ENCODE measurements at places on chromosomes 16 and 17.

GRCh38 chr16:80938004-80938878, 68.4 kb downstream of the CMC2 start:
- DNase-seq, result no peak

DNA sequence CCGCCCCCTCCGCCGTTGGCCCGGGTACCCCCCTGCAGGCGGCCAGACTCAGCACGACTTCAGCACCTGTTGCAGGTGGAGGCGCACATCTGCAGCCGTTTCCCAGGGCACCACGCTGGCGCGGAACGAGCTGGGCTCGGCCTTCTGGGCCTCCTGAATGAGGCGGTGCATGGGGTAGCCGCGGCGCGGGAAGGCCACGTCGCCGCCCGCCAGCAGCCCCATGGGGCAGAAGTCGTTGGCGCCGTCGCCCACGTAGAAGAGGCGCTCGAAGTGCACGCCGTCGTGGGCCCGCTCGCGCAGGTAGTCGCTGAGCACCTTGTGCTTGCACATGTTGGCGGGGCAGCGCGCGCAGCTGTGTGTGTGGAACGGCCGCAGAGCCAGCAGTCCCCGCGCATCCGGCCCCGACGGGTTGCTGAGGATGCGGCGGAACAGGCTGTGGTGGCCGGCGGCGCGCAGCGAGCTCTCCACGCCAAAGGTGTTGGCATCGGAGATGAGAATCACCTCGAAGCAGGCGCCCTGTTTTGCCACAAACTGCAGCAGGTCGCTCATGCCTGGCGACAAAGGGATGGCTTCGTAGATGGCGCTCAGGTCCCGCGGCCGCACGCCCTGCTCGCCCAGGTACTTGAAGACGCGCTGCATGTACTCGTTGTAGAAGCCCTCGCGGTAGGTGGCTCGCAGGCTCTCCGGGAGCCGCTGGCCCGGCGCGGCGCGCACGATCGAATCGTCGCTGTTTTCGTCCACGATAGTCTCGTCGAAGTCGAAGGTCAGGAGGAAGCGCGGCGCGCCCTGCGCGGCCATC, 6.2 kb downstream of the PHOSPHO1 start:
- DNase-seq, result peak; percentile 54

- DNase-seq, result peak; percentile 45
These were observed 832 bp downstream of the CARHSP1 start for GRCh38 chr16:8867932-8868415.

DNA sequence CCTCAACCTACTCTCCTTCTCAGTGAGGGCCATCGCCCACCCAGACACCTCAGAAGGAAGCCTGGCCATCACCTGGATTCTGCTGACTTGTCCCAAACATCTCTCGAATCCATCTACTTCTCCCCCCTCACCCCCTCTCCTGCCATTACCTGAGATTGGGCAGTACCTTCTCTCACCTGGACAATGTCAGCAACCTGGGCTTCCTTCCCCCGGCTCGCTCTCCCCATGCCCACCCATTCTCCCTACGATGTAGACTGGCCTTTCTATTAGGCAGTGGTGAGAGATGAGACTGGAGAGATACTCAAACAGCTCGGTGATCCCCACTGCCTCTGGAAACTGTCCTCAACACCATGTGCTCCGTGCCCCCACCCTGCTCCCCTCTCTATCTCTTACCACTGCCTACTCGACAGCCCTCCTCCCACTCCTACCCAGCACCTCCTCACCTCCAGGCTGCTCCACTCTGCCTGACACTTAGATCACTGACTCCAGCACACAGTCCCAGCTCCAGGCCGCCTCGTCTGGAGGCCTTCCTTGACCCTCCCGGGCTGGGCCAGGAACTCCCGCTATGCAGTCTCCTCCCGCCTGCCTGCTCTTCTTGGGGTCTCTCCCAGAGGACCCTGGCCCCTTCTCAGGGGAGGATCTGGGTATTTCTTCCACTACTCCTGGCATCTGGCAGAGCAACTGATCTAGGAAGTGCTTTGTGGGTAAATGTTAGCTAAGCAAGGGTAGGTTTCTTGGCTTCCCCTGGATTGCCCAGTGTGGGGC, 235.8 kb upstream of the NLRP1 start:
- DNase-seq, result no peak

GRCh38 chr16:2329532-2329931, 11.0 kb downstream of the ABCA3 start:
- no peak for DNase-seq

GRCh38 chr17:65841089-65841488, 279.6 kb upstream of the AXIN2 start:
- no peak for DNase-seq

GRCh38 chr17:45394913-45395568, 37.6 kb downstream of the ARHGAP27 start:
- DNase-seq, result peak; percentile 46

- DNase-seq, result no peak
These were observed 4.7 kb upstream of the ZNF500 start for GRCh38 chr16:4771646-4772045.

- DNase-seq, result no peak
These were observed 189.0 kb downstream of the ZFHX3 start for GRCh38 chr16:72858665-72859493.

- no peak for DNase-seq
These were observed 1.5 kb downstream of the HLF start for GRCh38 chr17:55266051-55266957.

GRCh38 chr16:84759061-84759460, 59.3 kb downstream of the USP10 start:
- DNase-seq, result no peak

DNA sequence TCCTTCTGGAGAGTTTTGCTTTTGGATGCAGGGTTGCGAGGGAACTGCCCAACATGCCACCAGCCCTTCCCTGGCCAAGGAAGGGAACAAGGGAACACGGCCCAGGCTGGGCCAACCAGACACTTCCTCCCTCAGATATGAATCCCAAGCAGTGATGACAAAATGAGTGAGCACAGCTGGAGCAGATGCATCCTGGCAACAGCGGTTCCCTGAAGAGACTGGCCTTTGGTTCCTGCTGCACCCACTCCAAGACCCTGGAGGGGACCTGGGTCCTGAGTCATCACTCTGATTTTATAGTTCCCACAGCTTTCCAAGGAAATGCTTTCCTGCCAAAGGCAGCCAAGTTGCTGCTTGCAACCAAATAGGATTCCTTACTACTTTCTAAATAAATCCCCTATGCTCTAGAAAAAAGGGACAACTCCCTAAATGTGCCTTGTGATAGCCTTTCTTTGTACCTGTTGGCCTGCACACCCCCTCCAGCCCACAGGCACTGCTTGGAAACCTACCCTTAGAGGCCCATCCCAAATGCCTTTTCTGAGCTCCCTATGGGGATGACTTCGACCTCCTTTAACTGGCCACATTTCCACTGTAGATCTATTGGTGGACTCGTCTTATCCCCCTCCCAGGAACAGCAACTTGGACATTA, 5.3 kb downstream of the ST3GAL2 start:
- DNase-seq, result no peak

GRCh38 chr17:38339891-38340290, 3.9 kb downstream of the GPR179 start:
- DNase-seq, result no peak

DNA sequence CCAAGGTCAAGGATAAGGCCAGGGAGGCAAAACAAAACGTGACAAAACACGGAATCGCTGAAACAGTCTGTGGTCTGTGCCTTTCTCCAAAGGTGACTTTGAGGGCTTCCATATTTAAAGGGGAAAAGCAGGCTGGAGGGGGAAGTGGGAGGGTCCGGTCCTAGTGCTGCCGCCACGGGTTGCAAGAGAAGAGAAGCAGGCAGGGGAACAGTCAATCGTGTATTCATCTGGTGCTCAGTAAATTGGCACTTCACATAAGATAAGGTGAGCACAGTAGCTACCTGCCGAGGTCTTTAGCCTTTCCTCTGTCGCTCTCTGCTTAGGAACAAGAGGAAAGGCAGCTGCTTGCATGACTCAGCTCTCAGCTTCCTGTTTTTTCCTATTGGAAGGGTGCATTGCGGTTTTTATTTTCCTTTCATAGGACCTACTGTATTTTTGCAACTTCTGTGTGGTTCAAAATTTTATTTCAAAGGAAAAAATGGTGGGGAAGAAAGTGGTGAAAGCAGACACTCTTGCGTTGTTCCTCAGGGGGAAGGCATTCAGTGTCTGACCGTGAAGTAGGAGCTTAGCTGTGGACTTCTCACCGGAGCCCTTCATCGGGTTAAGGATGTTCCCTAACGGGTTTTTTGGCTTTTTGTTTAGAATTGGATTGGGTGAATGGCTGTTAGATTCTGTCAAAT, 7.1 kb upstream of the LGALS3BP start:
- no peak for DNase-seq

DNA sequence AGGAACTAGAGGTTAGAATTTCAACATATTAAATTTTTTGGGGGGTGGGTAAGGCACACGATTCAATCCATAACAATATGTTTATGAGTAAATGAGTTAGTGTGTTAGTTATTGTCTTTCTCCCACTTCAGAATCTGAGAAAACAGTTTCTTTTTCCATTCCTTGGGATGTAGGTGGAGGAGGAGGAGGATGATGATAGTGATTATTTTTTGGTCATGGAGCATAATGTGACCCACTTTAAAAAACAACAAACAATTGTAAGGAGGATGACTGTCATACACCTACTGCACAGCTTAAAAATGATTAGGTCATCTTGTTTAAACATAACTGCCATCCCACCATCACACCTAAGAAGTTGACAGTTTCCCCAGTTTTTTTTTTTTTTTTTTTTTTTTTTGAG, 148.7 kb downstream of the CDRT15L2 start:
- no peak for DNase-seq

DNA sequence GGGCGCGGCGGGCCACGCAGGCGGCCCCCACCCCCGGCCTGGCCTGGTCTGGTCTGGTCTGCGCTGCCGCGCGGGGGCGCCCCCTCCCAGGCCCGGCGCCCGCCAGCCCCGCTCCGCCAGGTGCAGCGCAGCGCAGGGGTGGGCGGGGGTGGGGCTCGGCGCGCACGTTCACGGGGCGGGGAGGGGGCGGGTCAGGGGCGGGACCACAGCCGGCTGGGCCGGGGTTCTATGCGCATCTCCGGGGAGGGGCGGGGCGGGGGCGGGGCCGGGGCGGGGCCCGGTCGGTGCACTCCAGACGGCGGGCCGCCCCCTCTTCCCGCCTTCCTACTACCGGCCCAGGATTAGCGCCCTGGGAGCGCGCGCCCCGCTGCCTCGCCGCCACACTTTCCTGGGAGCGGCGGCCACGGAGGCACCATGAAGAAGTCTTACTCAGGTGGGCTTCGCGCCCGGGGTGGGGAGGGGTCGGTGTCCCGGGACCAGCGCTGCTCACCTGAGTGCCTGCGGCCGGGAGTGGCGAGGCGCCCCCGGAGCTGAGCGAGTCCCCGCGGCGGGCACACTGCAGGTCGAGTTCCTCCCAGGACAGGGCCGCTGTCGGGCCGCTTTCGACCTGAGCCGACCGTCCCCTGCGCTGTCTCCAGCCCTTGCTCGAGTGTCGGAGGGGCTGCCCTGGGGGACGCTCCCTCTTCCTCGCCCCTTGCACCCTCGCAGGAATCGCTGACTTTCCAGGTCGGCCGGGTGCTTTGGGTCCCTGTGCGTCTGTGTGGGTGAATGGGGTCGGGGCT, 140.5 kb downstream of the SEC14L1 start:
- peak; percentile 49 for DNase-seq

DNA sequence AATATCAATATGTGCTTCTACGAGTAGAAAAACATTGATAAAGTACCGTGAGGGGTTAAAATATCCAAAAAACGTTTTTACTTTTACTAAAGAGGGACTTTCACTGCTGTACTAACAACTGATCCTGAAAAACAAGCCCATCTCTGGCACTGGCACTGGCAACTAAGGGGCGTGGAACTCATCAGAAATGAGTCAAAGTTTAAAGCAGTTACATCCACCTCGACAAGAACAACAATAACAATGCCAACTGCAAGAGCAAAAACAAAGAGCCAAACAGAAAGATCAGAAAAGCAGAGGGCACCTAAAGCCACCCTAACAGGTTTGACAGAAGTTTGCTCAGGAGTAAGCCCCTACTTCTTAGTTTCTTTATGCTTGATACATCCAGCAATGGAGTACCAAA, 13.1 kb downstream of the MBTPS1 start:
- no peak for DNase-seq

GRCh38 chr17:3316836-3317235, 18.7 kb upstream of the OR3A1 start:
- no peak for DNase-seq

DNA sequence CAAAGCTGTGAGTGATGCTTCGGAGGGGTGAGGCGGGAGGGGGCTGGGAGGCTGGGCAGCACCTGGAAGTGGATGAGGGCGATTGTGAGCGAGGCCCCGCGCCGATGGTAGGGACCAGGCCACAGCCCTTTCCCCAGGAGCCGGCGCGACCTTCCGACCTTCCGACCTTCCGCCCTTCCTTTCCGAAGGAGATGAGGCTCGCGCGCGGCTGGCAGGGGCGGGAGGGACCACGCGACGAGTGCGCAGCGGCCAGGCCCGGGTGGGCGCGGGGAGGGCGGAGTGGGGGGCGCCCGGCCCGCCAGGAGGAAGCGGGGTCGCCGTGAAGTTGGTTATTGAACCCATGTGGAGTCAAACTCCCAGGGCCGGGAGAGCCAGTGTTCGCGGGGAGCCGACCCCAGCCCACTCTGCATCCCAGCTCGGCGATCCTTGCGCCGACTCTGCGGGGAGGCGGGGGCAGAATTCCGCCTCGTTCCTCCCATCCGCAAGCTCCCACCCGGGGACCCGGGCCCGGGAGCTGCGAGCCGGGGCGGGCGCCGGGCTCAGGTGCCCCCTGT, 56.6 kb downstream of the RAP1GAP2 start:
- no peak for DNase-seq

GRCh38 chr16:20321671-20322070, 5.6 kb downstream of the GP2 start:
- no peak for DNase-seq

- peak; percentile 6 for DNase-seq
These were observed 71.0 kb downstream of the MSI2 start for GRCh38 chr17:57327176-57327970.

DNA sequence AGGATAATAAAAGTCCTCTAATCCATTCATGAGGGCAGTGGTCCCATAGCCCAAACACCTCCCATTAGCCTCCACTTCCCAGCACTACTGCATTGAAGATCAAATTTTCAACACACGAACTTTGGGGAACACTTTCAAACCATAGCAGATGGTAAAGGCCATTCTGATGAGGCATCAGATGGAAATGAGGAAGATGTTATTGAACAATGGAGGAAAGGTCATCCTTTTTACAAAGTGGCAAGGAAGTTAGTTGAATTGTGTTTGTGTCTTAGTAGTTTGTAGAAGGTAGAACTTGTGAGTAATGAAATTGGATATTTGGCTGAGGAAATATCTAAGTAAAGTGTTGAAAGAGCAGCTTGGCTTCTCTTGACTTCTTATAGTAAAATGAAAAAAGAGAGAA, 93.3 kb upstream of the NLRP1 start:
- no peak for DNase-seq

GRCh38 chr16:57144027-57144426, 41.8 kb downstream of the PSME3IP1 start:
- no peak for DNase-seq

DNA sequence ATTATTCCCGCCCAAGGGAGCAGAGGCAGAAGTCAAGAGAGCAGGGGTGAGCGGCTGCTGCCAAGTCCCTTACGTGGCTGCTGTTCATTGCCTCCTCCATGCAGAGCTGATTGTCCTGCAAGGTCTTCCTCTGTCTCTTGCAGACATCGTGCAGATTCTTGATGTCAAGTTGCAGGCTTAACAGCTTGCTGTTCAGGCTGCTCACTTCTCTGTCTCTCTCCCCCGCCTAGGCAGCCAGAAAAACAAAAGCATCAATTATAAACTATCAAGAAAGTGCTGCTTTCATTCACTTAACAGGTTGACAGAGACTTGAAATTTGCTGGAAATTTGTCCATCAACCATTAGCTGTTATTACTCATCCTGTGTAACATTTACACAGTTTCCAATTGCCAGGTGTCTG, 7.3 kb downstream of the PMFBP1 start:
- DNase-seq, result no peak
